Left ventricle myocardium superior (tissue), 1 donor: ENCODE measurements at places on chromosomes 16 and 17. TPM values are rescaled to one million over a fixed set of nuclear protein-coding genes. Genes with fewer than 3 reads are reported as not detected.
A peak's percentile ranks its signal among the peaks of the same experiment; 100 is the strongest.

GRCh38 chr17:38853292-38854219, at the start of gene RPL23:
Gene RPL23, minus strand, starts transcription at chr17:38853721. Its CDS starts 11 bp downstream, at chr17:38853710.
- peak; percentile 95 for DNase-seq

GRCh38 chr16:87926246-87927194, 9.8 kb downstream of the CA5A start:
- DNase-seq = no peak

GRCh38 chr16:81567987-81568748, 123.6 kb downstream of the CMIP start:
- DNase-seq = no peak

DNA sequence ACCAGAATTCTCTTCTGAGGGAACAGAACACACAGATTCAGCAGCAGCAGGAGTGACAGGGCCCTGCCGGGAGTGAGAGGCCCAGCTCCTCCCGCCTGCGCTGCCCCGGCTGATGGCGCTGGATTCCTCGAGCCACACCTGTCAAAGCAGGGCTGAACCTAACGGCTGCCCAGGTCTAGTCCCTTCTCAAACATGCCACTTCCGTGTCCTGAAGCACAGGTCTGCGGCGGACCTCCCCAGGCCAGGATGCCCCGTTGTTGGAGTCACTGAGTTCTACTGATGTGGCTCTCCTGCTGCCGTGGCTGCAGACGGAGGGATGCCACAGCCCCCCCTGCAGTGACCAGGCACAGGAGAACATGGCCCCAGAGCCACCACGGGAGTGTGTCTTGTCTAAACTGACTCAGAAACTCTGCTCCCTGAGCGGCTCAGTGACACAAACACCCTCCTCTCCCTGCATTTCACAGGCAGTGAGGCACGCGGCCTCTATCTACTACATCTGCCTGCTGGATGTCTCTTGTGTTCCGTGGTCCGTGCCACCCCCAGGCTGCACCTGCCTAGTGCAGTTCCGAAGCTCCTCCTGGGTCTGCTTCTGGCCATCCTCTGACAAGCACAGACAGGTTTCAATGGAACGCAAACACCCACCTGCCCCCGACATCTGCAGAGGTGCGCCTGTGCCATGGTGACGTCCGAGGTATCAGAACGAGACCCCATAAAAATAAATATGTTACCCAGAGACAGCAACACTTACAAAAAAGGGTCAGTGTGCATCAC, 44.7 kb upstream of the DNAH17 start:
- no peak for DNase-seq

- no peak for DNase-seq
Observed at GRCh38 chr16:66121466-66121865, 245.0 kb upstream of the CDH5 start.

DNA sequence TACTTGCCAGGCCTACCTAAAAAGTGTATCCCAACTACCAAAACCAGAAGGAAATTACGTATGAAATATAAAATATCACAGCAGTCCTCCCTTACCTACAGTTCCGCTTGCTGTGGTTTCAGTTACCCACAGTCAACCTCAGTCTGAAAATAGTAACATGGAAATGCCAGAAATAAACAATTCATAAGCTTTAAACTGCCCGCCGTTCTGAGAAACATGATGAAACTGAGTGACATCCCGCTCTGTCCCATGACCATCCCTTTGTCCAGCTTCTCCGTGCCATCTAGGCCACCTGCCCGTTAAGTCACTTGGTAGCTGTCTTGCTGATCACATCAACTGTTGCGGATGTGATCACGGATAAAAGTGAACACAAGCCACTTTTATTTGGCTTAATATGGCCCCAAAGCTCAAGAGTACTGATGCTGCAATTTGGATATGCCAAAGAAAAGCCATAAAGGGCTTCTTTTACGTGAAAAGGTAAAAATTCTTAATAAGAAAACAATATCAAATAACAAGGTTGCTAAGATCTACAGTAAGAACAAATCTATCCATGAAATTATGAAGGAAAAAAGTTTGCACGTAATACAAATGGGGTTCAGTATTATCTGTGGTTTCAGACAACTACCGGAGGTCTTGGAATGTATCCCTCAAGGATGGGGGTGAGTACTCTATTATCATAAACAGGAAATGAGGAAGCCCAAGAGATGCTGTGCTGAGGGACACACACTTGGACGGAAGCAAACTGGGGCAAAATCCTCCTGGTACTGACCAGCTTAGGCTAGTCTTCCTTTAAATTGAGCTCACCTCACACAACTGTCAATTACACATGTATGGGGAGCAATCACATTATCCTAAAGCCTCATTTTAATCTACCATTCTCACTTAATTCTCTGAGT, 8.2 kb downstream of the USP22 start:
- no peak for DNase-seq

- peak; percentile 50 for DNase-seq
Observed at GRCh38 chr17:81179861-81180260, 13.8 kb upstream of the AATK start.

DNA sequence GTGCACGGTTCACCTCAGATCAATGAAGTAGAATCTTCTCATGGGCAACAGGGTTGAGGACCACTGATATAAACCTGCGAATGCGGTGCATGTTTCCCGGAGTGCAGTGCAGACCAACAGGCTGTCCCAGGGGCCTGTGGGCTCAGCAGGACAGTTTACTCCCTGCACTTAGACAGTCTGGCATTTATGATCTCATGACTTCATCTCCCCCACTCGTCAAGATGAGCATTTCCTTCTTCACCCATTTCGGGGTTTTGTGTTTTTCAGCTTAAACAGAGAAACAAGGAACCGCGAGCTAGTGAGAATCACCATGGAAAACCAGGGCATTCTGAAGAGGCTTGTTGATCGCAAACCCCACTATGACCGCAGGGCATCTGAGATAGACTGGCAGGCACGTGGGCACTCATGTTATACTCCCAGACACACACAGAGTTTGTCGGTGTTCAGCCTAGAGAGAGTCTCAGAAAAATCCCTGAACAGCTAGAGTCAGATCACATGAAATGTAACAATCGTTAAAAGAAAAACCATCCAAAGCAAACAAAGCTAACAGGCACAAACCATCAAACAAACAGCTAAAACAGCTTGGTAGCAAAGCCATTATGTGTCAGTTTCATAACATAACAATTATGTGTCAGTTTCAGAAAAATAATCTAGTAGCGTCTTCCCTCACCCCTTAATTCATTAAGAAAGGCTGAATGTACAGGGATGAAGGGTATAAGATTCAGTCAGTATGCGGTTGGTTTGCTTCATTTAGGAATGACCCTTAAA, 2.9 kb downstream of the CFAP97D1 start:
- no peak for DNase-seq

DNA sequence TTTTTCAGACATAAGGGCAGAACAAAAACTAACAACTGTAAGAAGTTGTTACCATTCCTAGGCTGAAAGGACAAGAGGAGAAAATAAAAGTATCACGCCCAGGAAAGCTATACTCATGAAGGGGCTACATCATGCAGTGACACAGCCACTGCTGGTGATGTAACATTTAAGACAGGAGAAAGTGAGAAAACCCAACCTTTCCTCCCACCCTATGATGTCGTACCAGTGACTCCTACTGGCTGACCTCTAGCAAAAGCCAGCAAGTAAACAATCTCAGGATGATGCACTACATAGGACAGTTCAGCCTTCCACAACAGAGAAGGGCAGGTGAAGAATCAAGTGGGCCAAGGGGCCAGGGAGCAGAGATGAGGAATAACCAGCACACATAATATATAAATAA, 14.0 kb upstream of the OR1E2 start:
- no peak for DNase-seq

The KCNJ2 gene
- 50.6 TPM for total RNA-seq

The LAT gene
- 1.6 TPM for total RNA-seq

The TEKT3 gene
- 0.40 TPM for total RNA-seq
